Stomach (tissue), 19 donors: ENCODE measurements at places on chromosomes 13 and 19.

- no peak for DNase-seq
These were observed 90.2 kb downstream of the GPC6 start for GRCh38 chr13:93316841-93317240.

DNA sequence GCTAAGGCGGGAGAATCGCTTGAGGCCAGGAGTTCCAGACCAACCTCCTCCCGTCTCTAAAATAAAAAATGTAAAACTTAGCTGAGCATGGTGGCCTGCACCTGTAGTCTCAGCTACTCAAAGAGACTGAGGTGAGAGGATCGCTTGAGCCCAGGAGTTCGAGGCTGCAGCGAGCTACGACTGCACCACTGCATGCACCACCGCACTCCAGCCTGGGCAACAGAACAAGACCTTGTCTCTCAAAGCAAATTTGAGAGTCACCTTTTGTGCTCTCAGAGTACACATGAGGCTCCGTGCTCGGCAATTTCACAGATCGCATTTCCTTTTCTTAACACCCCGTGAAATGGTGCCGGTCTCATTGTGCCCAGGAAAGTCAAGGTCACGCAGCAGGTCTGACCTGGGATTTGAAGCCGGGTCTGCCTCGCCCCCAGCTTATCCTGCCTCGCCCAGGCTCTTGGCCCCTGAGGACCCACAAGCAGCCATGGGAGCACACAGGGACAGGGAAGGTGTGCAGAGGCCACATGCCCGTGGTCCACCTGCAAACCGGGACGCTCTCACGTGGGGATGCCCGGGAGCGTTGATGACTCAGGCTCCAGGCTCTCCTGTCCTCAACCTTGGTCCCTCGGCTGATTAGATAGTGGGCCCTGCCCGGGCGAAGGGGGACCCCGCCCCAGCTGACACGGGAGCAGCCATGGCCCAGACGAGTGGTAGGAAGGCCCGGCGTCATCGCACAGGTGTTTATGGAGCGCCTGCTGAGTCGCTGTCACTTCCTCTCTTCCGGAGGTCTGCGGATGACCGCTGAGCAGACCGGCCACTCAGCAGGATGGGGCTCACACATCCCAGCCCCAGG lies 1.1 kb upstream of the SMIM24 start:
- DNase-seq, result peak; percentile 75

- no peak for DNase-seq
These were observed at the start of gene SOX1 for GRCh38 chr13:112067116-112067741. SOX1 (plus strand) TSS chr13:112067149; CDS start chr13:112067659, 510 bp downstream.

- peak; percentile 96 for DNase-seq
These were observed at the start of gene RAB3D for GRCh38 chr19:11339254-11340098. RAB3D (minus strand) TSS chr19:11339657; CDS start chr19:11337399, 2,258 bp downstream.

DNA sequence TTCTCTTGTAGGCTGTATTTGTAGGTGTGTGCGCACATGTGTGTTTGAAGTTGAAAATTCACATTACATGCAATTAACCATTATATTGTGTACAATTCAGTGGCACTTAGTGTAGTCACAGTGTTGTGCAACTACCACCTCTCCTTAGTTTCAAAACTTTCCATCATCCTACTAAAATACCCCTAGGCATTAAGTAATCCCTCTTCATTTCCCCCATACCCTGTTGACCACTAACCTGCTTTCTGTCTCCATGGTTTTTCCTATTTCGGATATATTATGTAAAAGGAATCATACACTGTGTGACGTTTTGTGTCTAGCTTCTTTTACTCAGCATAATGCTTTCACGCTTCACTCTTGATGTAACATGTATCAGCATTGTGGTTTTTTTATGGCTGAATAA lies 16.1 kb downstream of the LSM14A start:
- no peak for DNase-seq
